GM03348 (cell line): ENCODE measurements at places on chromosomes 6 and 20.

DNA sequence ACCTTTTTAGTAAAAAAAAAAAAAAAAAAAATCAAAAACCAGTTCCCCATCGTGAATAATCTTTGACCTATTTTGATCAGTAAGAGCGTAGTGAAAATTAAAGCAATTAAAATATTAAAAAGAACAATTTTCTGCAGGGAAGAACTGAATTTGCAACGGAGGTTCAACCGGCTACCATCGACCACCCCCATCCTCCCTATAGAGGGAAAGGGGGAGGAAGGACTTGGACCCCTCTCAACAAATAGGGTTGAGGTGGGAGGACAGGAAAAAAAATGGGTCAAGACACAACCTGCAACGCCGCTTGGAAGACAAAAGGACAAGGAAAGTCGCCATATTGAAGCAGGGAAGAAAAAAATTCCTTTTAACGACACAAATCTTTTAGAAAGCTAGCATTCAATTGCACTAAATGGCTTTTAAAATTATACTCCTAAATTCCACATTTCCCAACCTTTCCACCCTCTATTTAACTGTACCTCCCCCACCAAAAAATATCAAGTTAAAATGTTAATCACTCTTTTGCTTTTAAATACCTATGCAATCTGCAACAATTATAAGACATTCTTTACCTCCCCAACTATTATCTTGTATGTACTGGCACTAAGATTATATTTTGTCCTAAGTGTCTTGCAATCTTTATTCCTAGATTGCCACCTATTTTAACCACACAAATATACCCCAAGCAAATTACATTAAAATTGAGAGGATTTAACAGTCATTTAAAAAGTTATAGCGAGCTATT, 1.7 kb downstream of the PPP1R10 start:
- DNase-seq, result peak; percentile 47

DNA sequence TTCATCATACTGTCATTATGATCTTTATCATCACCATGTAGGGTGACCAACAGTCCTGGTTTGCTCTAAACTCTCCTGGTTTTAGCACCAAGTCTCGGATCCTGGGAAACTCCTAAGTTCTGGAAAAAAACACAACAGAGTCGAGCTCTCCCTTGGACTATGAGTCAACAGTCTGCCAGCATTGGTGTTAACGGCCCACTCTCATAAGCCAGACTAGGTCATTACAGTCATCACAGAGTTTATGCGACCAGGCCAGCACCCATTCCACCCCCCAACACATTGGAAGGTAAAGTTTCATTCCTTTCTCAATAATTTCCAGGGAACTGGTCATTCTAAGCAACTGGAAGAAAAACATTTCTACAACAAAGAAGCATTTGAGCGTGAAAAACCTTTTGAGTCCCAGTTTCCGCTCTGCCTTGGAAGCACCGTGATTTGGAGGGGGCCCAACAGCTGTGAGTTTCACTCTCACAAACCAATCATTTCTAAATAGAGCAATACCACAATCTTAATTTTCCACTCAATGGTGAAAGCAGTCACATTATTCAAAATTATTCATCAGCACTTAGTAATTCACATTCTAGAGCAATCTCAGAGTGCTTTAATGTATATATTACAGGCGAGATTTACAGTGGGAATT, 445.0 kb downstream of the CDH26 start:
- no peak for DNase-seq

DNA sequence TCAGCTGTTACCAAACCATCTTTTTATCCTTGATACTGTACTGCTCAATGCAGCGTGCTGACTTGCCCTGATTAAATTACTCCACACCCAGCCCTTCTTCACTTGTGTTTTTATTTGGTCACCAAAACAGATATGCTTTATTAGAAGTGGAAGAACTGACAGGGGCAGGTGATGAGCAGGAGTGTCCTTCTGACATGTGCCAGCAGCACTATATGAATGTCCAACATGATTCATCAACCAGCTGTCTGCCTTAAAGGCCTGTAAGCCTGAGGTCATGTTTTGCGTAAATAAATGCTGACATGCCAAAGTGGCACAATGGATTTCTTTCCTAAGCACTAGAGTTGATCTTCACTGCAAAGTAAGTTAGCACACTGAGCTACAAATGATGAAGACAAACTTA, 15.4 kb downstream of the POPDC3 start:
- no peak for DNase-seq

- no peak for DNase-seq
Measured at GRCh38 chr6:81769824-81770223, 17.3 kb upstream of the TENT5A start.

- no peak for DNase-seq
Measured at GRCh38 chr6:47403801-47404200, 73.8 kb upstream of the CD2AP start.

DNA sequence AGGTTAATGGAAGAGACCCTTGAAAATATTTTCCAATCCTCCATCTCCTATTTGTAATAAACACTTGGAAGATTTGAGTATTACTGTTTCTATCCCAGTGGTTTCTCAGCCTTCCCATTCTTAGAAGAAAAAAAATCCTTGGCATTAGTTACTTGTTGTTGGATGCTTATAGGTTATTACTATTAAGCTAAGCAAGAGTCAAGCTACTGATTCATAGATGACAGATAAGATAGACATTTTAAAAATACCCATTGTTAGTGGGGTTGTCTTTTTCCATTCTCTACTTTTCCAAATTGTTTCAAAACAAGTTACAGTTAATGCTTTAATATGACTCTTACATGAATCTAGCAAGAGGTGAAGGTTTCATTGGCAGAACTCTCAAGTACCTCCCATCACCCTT, 158.5 kb downstream of the HIVEP2 start:
- DNase-seq, result no peak

- DNase-seq, result no peak
Measured at GRCh38 chr6:28357036-28357435, 7.3 kb downstream of the ZKSCAN3 start.

DNA sequence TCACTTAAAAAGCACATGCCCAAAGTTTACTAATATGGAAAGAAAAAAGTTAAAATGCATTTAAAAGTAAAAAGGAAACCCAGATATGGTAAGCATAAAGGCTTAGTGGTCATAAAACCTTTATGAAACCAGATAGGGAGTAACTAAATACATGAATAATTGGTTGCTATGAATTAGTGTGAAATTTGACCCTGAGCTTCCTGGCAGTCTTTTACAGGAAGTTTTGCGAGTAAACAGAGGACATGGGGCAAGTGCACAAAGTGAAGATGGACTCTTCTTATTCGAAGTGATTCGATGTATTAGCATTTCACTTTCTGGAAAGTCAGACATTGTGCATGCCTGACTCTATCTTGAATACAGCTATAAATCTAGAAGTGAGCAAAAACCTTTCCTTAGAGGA, 90.9 kb upstream of the MLIP start:
- DNase-seq, result no peak

DNA sequence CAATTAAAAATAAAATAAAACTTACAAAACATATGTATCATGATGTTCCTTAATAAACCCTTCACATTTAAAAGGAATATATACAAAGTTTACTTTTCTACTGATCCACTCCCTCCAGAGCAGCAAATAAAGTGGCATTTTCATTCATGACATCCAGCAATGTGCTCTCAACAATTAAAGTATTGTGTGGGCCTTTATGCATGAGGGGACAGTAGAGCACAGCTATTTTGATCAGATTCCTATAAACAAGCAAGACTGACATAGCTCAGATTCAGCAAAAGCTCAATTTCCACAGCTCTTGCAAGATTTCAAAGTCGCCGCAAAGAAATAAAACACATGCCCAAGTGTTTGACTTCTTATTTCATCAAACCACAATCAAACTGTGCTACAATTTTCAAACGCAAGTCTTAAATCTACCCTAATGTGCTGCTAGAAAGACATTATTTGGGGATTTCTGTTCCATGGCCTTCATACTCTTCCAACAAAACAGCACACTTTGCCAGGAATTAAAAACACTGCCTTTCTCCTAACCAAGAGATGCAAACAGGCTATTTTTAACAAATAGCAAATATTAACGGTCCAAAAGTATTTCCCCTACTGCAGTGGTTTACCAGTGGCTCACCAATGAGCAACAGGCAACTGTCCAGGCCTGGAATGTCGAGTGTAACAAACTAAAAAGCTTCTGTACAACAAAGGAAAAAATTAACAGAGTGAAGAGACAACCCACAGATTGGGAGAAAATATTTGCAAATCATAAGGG, 52.3 kb downstream of the MBOAT1 start:
- DNase-seq, result peak; percentile 45

DNA sequence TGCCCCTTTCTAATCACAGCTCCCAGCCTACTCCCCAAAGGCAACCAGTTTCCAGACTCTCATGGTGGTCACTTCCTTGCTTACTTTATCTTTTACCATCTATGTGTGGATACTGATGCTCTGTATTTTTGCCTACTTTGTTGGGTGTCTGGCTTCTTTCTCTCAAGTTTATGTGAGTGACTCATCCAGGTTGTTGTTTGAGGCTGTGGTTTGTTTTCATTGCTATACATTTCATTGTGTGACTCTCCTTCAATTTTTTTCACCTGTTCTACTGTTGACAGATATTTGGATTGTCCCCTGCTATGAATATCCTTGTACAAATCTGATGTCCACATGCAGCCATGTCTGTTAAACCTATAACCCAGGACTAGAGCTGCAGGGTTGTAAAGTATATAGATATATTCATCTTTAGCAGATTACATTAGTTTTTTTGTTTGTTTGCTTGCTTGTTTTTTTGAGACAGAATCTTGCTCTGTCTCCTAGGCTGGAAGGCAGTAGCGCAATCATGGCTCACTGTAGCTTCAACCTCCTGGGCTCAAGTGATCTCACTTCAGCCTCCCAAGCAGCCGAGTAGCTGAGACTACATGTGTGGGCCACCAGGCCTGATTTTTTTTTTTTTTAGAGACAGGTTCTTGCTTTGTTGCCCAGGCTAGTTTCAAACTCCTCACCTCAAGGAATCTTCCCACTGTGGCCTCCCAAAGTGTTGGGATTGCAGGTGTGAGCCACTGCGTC, 72.9 kb upstream of the EEF1E1 start:
- no peak for DNase-seq

DNA sequence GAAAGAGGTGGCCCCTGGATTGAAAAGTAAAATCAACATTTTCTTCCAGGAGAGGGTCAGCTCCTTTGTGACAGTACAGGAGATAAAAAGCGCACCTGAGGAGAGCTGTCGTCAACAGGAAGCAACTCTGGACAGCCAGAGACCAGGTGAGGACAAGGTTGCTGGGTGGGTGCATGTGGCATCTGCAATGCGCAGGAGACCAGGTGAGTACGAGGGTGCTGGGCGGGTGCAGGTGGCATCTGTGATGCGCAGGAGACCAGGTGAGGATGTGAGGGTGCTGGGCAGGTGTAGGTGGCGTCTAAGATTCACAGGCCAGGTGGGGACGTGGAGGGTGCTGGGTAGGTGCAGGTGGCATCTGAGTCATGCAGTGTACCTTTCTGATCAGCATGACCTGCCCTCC, 38.4 kb downstream of the WDR27 start:
- DNase-seq, result no peak

DNA sequence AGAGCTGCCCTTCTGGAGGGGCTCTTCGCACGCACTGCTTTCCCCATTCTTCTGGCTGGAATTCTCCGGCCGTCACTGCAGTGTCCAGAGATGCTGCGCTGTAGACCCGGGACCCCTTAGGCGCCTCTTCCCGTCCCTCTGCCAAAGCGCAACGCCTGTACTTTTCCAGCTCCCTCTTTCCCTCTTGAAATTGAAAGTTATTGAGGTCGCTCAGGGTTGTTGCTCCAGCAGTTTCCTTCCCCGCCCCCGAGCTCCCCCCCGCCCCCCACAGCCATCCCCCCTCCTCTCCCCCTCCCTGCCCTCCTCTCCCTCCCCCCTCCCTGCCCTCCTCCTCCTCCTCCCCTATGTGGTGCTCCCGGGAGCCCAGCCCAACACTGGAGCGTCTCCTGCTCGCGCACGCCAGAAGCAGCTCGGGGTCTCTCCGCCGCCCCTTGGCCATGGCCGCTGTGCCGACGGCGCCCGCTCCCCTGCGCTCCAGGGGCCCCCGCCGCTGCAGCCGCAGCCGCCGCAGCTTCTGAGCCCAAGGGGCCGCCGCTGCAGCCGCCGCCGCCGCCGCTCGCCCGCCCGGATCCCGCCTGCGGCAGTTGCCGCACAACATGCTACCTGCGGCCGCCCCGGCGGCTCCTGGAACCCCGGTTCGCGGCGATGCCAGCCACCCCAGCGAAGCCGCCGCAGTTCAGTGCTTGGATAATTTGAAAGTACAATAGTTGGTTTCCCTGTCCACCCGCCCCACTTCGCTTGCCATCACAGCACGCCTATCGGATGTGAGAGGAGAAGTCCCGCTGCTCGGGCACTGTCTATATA, at the start of gene RSPO3:
Gene RSPO3, plus strand, starts transcription at position 374 of the 804 bp plus-strand sequence. CDS start 522 bp downstream, outside the sequence.
- DNase-seq, result peak; percentile 55

DNA sequence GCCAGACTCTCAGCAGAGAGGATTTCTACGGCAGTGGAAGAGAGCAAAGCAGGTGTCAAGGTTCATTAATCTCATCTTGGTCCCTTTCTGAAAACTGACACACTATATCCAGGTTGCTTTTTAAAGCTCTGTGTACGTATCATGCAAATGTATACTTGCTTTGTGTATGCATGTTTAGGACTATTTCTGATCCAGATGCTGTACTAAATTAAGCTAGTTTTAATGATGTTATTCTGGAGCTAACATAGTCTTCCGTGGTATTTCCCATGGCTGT, 59.2 kb upstream of the SNX9 start:
- DNase-seq, result no peak

DNA sequence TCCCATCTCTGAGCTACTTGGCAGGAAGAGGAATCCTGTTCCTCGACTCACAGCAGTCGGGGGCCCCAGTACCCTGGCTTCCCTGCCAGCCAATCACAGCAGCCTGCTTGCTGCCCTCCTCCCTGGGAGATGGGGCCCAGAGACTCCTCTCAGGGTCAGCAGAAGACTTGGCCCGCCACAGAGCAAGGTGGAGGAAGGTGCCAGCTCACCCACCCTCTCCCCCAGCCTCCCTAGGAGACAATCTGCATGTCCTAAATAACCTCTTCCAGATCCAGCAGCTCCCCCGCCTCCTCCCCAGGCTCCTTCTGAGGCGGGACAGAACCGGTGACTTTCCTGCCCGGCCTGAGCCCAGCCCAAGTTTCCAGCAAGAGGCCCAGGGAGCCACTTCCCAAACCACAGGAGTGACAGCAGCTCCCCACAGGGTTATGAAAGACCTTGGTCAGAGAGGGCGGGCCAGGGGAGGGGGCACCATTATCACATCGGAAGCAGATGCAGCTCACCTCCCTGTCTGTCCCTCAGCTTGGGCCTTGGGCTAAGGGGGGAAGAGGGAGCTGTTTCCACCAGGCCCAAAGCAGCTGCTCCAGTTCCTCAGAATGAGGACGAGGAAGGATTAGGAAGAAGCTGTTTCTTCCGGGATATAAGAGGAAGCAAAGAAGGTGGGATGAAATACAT, 2.3 kb downstream of the CCND3 start:
- peak; percentile 44 for DNase-seq

- DNase-seq, result no peak
Measured at GRCh38 chr20:41395667-41396664, 29.3 kb upstream of the EMILIN3 start.
